Right renal pelvis (tissue), 4 donors: ENCODE measurements at places on chromosomes 2 and 18.

GRCh38 chr18:8721094-8721669, 15.8 kb downstream of the MTCL1 start:
- DNase-seq = no peak

GRCh38 chr2:37895140-37895539, 29.9 kb upstream of the RMDN2 start:
- no peak for DNase-seq

DNA sequence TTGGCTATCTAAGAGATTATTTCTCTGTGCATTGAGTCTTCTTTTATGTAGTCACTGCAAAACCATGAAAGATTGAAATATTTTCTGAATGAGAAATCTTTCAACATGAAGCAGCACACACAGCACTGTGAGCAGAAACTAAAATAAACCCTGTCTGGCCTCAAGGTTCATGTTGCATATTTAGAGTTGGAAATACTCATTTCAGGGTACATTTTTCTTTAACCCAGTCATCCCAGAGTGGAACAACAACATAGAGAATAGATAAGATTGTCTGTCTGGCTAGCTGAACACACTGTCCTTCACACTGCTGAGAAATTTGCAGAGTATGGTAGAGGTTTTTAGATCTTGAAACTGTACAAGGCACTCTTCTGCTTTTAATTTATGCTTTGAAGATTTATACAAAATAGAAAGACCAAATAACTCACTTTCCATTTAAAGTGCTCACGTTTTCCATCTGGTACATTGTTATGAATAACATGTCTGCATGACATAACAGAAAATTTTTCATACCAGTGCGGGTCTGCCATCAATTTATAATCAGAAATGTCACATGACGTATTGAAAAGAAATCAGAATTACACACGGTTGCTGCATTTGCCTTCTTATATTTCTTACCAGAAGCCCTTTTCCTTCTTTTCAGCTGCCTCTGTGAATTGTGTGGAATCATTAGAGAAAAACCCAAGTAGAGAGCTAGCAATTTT, 25.0 kb upstream of the FN1 start:
- DNase-seq = no peak

GRCh38 chr2:24816404-24816803, 23.2 kb downstream of the CENPO start:
- DNase-seq = no peak

DNA sequence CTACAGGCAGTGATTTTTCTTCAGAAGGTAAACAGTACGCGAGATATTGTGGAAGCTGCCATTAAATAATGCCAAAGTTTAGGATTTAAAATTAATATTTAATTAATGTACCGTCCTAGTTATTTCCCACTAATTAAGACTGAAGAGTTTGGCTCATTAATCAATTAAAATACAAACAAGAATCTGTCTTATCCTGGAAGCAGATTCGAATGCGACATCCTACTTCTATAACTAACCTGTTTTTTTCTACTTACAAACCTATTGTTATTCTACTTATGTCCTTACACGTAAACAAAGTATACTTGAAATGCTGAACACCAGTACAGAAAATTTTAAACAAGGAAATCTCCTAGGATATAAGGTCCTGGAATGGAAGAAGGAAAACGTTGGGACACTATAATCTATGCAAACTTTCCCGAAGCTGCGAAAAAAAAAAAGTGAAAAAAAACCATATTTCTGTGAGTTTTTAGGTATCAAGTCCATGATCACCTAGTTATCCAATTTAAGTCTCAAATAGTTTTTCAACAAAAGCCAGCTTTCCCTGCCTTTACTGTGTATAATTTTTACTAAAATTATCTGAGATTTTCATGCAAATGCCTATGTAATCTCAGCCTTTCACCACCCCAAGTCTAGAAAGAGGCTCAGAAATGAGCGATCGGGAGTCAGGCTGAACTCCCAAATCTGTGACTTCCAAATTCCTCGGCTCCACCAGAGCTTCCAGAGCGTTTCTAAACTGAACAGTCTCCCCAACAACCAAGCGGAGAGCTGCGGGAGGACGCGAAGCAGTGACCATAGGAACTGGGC, 1.2 kb upstream of the C2orf15 start:
- DNase-seq = no peak

DNA sequence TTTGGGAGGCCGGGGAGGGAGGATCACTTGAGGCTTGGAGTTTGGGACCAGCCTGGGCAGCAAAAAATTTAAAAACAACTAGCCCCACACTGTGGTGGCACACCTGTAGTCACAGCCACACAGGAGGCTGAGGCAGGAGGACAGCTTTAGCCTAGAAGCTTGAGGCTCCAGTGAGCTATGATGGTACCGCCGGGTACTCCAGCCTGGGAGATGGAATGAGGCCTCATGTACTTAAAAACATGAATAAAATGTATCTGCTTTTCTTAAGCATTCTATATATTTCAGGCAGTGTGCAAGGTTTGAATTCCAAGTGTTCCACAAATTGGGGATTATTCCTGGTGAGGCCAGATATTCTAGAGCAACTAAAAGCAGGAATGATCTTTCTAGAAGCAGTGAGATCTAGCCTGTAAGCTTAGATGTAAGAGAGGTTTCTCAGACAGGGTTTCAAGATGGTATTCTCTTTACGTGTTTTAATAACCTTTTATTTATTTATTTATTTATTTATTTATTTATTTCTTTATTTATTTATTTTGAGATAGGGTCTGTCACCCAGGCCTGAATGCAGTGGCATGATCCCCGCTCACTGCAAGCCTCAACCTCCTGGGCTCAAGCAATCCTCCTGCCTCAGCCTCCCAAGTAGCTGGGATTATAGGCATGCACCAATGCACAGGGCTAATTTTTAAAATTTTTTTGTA, 4.1 kb upstream of the MARCHF7 start:
- DNase-seq = no peak

GRCh38 chr2:51813247-51813646, 781.3 kb upstream of the NRXN1 start:
- no peak for DNase-seq

DNA sequence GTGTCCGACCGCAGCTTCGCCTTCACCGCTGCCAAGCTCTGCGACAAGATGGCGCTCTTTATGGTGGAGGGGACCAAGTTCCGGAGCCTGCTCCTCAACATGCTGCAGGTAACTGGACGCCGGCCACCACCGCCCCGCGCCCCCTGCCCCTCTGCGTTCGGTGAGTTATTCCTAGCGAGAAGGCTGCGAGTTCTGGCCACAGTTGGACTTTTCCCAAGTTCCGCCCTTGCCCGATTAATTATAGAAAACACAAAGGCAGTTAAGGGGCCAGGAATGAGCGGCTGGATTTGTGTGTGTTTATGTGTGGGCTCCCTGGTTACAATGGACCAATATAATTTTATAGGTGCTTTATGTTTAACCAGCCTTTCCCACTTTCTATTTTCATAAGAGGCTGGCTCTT, 189.2 kb downstream of the SMAD7 start:
- DNase-seq = no peak
